ENCODE measurements at places on chromosomes 1 and 21. TPM values are rescaled to one million over a fixed set of nuclear protein-coding genes. Genes with fewer than 3 reads are reported as not detected.

Gene CCT8
- 249 TPM for polyA plus RNA-seq

Gene LGR6
- polyA plus RNA-seq: not detected

Gene MTF2
- polyA plus RNA-seq: 122 TPM

Gene FAAP20
- 53.0 TPM for polyA plus RNA-seq

Gene SYNC
- polyA plus RNA-seq: not detected

Gene FCRLB
- polyA plus RNA-seq: 0.70 TPM

Gene UTP11
- polyA plus RNA-seq: 86.4 TPM

All from neural cell (in vitro differentiated cells).